ENCODE measurements at places on chromosomes 6 and 20.

- no peak for DNase-seq
Observed at GRCh38 chr20:39082622-39083398, 120.7 kb downstream of the DHX35 start.

GRCh38 chr6:12068899-12069557 is 56.9 kb downstream of the HIVEP1 start:
- DNase-seq: no peak

- peak; percentile 83 for DNase-seq
Observed at GRCh38 chr20:20664795-20665589, 47.5 kb downstream of the RALGAPA2 start.

DNA sequence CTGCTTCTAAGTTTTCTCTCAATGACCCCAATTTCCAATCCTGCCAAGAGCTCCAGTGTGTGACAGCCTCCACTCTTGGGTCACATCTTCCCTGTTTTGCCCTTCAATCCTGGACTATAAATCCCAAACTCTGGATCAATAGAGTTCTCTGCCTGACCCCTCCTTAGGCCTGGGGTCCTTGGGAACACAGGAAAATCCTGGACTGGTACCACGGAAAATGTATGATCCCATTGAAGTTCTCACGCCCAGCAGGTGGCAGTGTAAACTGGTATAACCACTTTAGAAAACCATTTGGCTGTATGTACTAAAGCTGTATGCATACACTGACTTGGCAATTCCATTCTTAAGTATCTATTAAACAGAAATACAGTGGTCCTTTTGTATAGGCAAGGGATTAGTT is 98.0 kb downstream of the SNAP25 start:
- peak; percentile 62 for DNase-seq

- DNase-seq: no peak
Observed at GRCh38 chr6:35166520-35166919, 25.4 kb upstream of the TCP11 start.

GRCh38 chr20:8344106-8344505 is 212.0 kb downstream of the PLCB1 start:
- no peak for DNase-seq

DNA sequence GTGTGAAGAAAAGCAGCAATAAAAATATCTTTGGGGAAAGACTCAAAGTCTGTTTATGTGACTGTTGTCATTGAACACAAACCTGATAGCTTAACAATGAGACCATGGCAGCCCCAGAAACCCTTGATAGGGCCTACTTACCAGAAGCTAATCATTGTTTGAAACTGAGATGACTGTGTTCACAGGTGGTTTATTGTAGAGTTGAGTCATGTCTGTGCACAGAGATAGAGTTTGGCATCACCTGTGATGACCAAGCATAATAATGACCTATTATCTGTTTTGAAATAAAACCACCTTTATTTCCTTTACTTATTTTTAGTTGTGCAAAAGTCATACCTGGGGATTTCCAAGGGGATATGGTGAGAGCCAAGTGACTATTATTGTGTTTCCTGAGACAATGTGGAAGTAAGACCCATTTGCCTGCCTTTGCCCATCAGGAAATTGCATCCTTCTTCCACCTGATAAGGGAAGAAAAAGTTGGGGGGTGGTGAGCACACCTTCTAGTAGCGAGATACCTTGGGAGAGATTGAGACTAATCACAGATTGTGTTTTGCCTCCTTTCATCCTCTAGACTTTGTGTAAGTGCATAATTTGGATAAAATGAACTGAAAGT is 456.9 kb upstream of the JAG1 start:
- DNase-seq: peak; percentile 35

GRCh38 chr6:42200035-42200434 is 5.3 kb upstream of the GUCA1B start:
- DNase-seq: no peak

- no peak for DNase-seq
Observed at GRCh38 chr6:150001295-150002008, 23.9 kb downstream of the RAET1L start.

- DNase-seq: no peak
Observed at GRCh38 chr20:15071085-15071808, 733.8 kb upstream of the FLRT3 start.

DNA sequence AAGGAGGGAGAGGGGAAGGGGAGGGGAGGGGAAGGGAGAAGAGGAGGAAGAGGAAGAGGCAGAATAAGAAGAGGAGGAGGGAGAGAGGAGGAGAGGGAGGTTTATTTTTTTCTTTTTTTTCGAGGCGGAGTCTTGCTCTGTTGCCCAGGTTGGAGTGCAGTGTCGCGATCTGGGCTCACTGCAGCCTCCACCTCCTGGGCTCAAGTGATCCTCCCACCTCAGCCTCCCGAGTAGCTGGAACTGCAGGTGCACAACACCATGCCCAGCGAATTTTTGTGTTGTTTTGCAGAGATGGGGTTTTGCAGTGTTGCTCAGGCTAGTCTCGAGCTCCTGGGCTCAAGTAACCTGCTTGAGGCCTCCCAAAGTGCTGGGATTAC is 6.1 kb upstream of the GJA10 start:
- DNase-seq: no peak

- no peak for DNase-seq
Observed at GRCh38 chr6:14734416-14735340, 511.2 kb upstream of the JARID2 start.
